ENCODE measurements at places on chromosomes 16 and 17. TPM values are rescaled to one million over a fixed set of nuclear protein-coding genes. Genes with fewer than 3 reads are reported as not detected.
A peak's percentile ranks its signal among the peaks of the same experiment; 100 is the strongest.

The ORMDL3 gene
- 53.7 TPM for total RNA-seq

DNA sequence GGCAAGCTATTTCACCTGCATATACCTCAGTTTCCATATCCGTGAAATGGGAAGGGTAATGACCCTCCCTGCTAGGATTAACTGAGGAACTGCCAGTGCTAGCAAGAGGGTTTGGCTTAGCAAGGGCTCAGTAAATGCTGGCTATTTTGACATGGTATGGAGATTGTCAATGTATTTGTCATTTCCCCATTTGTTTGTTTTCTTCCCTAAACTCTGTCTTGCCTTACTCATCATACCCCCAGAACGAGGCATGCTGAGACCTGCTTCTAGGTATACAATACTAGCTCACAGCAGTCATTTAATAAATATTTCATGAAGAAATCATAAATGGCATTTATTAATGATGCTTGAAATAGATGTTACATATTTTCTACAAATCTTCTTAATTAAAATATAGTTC is 124.0 kb downstream of the DYNLRB2 start:
- no peak for DNase-seq

DNA sequence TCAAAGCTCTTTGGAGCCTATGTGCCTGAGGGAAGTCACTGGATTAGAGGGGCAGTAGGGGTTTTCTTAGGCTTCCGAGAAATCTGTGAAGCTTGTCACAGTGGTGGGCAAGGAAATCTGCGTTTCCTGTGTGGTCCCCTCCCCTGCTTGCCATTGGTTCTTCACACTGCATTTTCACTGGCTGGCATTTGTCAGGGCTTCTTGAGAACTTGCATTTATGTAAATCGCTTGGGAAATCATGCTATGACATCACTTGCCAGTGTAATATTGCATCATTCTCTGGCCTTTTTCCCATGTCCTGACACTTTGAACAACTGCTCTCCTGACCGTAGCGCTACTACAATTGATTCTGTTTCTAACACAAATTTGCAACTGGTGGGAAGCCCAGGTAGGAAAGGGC is 1.8 kb downstream of the CACNG3 start:
- no peak for DNase-seq

DNA sequence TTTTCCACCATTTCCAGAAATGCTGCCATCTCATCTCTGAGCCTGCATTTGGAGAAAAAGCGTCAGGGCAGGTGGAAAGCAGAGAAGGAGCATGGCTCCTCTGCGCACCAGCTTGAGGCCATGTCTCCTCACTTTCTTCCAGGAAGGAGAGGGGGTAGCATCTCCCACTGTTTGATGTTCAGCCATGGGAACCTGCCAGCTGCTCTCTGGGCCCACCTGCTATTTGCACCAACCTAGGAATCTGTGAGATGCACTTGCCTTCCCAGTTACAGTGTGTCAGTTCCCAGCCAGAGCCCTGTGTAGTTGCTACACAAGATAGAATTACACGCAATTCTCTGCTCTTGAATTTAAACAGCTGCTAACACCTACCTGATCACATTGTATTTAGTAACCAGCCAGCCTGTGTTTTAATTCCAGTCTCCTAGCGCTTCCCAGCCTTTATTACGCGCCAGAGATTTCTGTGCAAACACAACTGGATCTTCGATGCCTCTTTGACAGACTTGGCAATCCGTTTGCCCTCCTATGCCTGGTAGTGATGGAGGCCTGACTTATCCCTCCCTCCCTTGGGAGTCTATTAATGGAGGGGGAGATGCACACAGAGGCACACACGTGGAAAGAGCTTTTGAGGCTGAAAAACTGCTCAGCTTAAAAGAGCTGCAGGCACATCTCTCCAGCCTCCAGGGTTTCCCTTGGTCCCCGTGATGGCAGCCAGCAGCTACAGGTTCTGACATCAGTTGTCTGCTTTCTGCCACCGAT is 98.1 kb upstream of the SEC14L1 start:
- DNase-seq = no peak

DNA sequence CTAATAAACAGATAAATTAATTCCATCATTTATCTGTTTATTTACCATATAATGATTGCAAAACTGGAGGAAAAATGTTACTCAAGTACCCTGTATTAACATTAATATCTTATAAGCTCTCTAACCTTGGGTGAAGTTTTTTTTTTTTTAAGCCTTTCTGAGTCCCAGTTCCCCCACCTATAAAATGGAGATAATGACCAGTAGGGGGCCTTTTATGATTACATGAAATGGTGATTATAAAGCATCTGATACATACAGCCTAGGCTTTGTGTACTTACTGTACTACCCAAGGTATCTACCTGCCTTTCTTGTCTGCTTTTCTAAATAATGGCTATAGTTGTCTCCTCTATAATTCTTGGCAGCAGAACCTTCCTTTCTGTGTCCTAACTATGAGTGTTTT is 22.6 kb downstream of the LRRC36 start:
- DNase-seq = no peak

GRCh38 chr17:38463451-38463858 is 35.2 kb downstream of the ARHGAP23 start:
- no peak for DNase-seq

GRCh38 chr17:50533185-50533584 is 650 bp downstream of the EPN3 start:
- DNase-seq = no peak

The SEZ6L2 gene
- total RNA-seq = 0.58 TPM

GRCh38 chr17:2085648-2085949 is 30.7 kb downstream of the HIC1 start:
- DNase-seq = no peak

DNA sequence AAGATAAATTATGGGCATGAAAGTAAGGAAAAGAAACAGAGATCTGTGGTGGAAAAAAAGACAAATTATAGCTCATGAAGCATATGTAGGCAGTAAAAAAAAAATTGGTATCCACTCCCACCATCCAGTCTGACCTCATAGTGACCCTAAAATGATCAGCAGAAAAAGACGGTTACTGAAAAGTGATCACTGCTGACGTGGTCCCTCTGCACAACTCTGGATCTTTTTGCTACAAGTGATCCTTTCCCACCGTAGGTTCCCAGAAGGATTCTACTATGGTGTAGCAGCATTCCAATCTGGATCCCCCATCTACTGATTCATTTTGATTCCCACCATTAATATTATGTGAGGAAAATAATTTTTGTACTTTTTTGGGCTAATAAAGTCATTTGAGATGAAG is 10.9 kb upstream of the CHST6 start:
- DNase-seq = no peak

- no peak for DNase-seq
Measured at GRCh38 chr16:87098976-87099720, 218.0 kb downstream of the C16orf95 start.

The TUBG2 gene
- total RNA-seq = 10.1 TPM

The GNG13 gene
- not detected for total RNA-seq

The NPB gene
- total RNA-seq = not detected

The MC1R gene
- total RNA-seq = 0.85 TPM

GRCh38 chr17:69870091-69870530 is 204.9 kb upstream of the KCNJ16 start:
- DNase-seq = no peak

DNA sequence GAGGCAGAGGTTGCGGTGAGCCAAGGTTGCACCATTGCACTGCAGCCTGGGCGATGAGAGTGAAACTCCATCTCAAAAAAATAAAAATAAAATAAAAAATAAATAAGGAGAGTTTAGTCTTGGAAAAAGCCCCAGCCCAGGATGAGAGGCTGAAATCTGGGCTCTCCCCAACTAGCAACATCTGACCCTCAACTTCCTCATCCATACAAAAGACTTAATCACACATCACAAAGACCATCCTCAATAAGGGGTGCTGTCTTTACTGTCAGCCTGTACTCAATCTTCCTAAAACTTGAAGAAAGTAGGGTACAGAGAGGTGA is 11.4 kb upstream of the SLC4A1 start:
- no peak for DNase-seq

- peak; percentile 39 for DNase-seq
Measured at GRCh38 chr17:16407911-16408588, 7.3 kb upstream of the TRPV2 start.

DNA sequence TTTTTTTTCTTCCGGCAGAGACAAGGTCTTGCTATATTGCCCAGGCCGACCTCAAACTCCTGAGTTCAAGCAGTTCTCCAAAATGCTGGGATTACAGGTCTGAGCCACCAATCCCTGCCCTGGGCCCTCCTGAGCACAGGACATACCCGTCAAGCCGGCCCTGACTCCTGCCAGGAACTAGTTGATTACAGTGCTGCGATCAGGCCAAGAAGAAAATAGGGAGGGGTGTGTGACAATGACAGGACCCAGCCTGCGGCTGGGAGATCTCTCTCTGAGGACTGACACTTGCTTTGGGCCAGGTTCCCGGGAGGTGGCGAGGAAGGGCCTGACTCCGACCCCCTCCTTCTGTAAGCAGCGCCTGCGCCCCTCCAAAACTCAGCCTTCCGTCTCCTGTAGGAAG is 276.6 kb downstream of the MRTFB start:
- no peak for DNase-seq

The SLC13A2 gene
- not detected for total RNA-seq

DNA sequence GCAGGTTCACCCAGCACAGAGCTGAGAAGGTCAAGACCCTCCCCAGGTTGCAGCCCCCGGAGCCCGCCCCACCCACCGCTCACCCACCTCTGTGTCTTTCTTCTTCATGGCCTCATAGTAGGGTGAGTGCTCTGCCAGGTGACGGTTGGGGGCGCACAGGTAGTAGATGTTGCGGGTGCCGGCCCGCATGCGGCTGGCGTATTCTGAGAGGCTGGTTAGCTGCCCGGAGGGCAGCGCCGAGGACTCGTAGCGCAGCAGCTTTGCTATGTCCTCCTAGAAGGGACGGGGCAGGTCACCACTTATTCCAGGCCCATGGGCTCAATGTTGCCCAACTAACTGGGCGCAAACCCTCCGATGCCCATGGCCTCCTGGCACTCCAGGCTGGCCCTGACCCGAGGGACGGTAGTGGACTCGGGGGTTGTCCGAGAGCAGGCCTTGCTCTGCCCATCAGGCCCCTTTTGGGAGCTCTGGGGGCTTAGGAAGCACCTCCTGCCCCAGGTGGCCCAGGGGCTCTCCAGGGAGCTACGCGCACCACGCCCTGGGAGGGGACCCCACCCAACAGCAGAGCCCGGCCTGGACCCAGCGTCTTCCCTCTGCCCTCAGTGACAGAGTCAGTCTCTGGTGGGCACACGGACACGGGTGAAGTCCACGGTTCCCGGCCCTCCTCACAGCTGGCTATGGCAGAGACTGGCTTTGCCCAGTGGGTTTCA is 9.9 kb downstream of the DNASE1 start:
- no peak for DNase-seq

The HBA2 gene
- total RNA-seq = not detected

- no peak for DNase-seq
Measured at GRCh38 chr17:34765291-34765690, 185.9 kb downstream of the TMEM132E start.

GRCh38 chr17:8873801-8874715 is 6.6 kb upstream of the PIK3R6 start:
- no peak for DNase-seq

DNA sequence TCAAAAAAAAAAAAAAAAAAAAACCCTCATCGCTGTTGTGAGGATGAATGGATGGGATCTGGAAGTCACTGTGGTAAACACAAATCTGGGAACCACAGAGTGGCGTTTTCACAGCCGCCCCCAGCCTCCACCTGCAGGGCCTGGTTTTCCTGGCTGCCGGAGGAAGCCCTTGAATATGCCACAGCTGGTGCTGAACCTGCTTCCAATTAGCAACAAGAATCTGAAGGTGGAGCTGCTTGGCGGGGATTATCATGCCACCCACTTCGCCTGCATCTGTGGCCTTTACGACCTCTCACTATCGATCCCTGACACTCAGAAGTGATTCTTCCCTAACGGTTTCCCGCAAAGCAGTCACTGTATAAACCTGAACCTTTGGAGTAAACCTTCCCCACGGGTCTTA is 16.1 kb downstream of the MRM3 start:
- no peak for DNase-seq

GRCh38 chr17:8952191-8952590 is 13.3 kb downstream of the PIK3R5 start:
- no peak for DNase-seq

The CDRT15L2 gene
- total RNA-seq = not detected

DNA sequence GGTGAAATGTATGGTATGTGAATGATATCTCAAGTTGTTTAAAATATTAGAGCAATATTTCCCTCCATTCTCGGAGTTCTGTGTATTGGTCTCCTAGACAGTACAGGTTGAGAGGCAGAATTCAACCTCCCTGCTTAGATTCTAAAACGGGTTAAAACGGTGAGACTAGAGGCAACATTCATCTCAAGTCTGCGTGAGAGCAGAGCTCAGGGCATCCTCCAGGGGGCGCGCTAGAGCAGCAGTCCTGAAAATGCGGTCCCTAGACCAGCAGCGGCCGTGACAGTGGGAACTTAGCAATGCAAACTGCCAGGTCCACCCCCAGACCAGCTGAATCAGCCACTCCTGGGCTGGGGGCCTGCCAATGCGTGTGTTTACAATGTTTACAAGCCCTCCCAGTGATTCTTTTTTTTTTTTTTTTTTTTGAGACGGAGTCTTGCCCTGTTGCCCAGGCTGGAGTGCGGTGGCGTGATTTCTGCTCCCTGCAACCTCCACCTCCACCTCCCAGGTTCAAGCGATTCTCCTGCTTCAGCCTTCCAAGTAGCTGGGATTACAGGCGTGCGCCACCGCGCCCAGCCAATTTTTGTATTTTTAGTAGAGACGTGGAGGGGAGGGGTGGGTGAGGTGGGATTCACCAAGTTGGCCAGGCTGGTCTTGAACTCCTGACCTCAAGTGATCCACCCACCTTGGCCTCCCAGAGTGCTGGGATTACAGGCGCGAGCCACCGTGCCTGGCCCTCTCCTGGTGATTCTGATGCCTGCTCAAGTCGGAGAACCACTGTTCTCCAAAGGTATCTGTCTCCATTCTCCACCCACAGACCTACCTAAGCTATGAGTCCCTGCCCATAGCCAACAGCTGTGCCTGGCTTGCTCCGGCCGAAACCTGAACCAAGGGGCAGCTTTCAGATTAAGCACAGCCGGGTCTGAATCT is 24.2 kb downstream of the KLHL36 start:
- DNase-seq = peak; percentile 88

DNA sequence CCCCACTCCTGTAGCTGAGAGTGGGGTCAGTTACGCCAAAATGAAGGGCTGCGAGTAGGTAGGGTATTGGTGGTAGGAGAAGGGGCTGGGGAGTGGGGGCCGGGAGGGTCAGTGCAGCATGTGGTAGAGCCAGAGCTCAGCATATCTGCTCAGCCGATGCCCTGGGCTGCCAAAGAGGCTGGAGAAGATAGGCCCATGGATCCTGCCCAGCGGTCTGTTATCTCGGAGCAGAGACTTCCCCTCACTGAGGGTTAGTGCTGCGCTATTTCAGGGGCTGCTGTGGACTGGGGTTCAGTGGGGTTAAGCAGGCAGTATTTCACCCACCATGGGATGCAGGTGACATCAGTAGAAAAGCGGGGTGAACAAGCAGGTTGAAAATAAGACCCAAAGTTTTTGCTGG is 19.7 kb downstream of the RHBDL3 start:
- no peak for DNase-seq

DNA sequence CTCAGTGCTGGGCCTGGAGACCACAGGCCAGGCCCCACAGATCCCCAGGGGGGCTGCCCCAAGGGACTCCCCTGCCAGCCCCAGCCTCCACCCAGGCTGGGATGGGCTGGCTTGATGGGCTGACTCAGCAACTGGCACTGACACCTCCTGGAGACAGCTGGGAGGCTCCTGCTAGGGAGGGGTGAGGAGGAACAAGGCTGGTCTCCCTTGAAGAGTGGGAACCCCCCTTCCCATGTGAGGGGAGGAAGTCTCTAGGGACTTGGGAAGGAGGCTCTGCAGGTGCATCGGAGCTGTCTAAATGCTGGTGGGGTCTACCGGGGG is 10.4 kb downstream of the NHERF1 start:
- DNase-seq = peak; percentile 54

GRCh38 chr16:83807327-83807709 is 460 bp upstream of the HSBP1 start:
- no peak for DNase-seq

All from activated CD4-positive, alpha-beta memory T cell treated with anti-CD3 and anti-CD28 coated beads for 36 hours (primary cell).